Pancreas (tissue), 10 donors: ENCODE measurements at places on chromosomes 7 and 10. TPM values are rescaled to one million over a fixed set of nuclear protein-coding genes. Genes with fewer than 3 reads are reported as not detected.

Gene FAM25G
- total RNA-seq: not detected

Gene GRM3
- total RNA-seq: not detected

Gene PON1
- 0.35 TPM for total RNA-seq

Gene CDC14C
- not detected for total RNA-seq

Gene PILRA
- 3.6 TPM for total RNA-seq

Gene HOXA11
- not detected for total RNA-seq

Gene OR2A1
- not detected for total RNA-seq

Gene FOXI2
- not detected for total RNA-seq

Gene LLCFC1
- total RNA-seq: not detected

Gene EVX1
- not detected for total RNA-seq

DNA sequence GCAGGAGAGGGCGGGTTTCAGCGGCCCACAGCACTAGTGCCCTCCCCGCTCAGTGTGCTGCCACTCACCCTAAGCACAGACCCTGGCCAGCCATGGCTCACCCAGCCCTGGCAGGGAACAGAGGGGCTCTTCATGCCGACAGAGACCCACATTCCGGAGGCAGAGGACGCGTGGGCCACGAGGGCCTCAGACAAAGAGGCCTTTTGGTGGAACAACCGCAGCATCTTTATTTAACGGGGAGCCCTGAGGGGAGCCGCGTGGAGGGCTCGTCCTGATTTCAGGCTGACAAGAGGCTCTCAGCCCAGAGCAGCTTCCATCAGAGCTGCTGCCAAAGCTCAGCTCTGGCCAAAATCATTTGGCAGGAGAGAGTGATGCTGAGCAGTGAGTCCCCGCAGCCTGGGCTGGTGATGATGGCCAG lies 127.8 kb downstream of the SH3PXD2A start:
- H3K27me3 ChIP-seq: no peaks in the 10 kb centered on the region
- no peak overlapping the region for H3K4me3 ChIP-seq
- H3K27ac ChIP-seq: no peak overlapping the region
- peaks cover 8% of the 10 kb centered on the region for H3K4me1 ChIP-seq
- H3K36me3 ChIP-seq: no peaks in the 10 kb centered on the region

DNA sequence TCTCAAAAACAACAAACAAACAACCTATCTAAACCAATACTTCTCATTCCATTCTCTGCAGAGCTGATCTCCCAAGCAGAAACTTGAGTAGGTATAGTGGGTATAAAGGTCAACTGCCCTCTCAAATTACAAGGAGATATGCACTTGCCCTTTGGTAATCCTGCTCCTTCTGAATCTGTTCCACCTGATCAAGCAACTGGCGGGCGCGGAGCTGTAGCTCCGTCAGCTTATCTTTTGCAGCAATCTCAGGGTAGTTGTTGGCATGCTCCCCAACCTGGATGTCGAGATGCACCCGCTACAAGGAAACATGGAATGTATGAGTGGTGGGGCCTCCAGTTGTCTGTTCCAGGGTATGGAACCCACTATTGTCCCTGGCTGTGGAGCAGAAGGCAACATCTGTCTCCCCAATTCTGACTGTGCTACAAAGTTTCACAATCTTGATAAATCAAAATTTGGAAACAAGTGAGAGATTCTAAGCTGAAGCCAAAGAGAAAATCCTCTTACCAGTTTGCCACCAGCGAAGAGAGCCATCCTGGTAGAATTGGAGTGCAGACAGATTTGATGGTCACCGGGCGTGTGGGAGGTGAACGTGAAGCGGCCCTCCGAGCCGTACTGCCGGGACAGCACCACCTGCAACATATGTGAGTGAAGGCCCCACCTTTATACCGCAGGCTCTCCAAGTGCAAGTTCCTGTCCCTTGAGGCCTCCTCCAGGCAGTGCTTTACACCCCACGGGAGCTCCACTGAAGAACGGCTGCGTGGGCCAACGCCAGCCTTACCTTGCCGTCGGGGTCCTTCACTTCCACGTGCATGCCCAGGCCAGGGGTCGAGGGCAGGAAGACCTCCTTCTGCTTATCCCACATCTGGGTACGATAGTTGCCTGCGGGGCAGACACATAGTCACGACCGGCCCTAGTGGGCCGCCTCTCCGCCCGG lies 819 bp downstream of the TMED4 start:
- peak overlapping the region; percentile 96 for H3K27ac ChIP-seq
- DNase-seq: peak; percentile 64
- no peaks in the 10 kb centered on the region for H3K27me3 ChIP-seq
- H3K4me3 ChIP-seq: peak overlapping the region; percentile 99

DNA sequence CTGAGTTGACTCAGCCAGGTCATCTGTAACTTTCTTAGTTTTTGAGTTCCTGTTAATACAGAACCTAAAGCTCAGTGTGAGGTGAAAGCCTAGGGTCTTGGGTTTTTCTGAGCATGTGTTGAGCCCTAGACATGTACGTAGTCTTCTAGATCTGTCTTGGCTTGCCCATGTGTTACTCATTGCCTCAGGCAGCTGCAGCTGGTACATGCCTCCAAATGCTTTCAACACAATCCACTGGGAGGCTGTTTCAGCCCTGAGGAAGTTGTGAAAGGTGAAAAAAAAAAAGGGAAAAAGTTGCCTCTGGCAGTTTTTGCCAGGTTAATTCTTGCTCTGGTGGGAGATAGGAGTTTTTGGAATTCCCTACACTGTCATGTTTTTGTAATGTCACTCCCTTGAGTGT lies 134.6 kb downstream of the RNF216 start:
- H3K4me1 ChIP-seq: no peaks in the 10 kb centered on the region
- H3K27me3 ChIP-seq: no peaks in the 10 kb centered on the region
- H3K27ac ChIP-seq: no peak overlapping the region
- no peak overlapping the region for H3K4me3 ChIP-seq
- DNase-seq: no peak

GRCh38 chr7:20401861-20402746 lies 71.4 kb downstream of the ITGB8 start:
- no peaks in the 10 kb centered on the region for H3K27me3 ChIP-seq
- no peak overlapping the region for H3K4me3 ChIP-seq
- H3K4me1 ChIP-seq: peaks cover 27% of the 10 kb centered on the region
- peak overlapping the region; percentile 71 for H3K27ac ChIP-seq

- no peaks in the 10 kb centered on the region for H3K36me3 ChIP-seq
- H3K27me3 ChIP-seq: no peaks in the 10 kb centered on the region
- H3K4me3 ChIP-seq: no peak overlapping the region
- H3K4me1 ChIP-seq: no peaks in the 10 kb centered on the region
These were observed 67.4 kb upstream of the ZNF438 start for GRCh38 chr10:31099094-31099493.

GRCh38 chr10:114396464-114396863 lies 7.8 kb downstream of the AFAP1L2 start:
- no peaks in the 10 kb centered on the region for H3K27me3 ChIP-seq
- H3K36me3 ChIP-seq: no peaks in the 10 kb centered on the region
- no peaks in the 10 kb centered on the region for H3K4me1 ChIP-seq
- no peak overlapping the region for H3K27ac ChIP-seq
- no peak for DNase-seq

- H3K36me3 ChIP-seq: no peaks in the 10 kb centered on the region
- peak within 1 kb of the TSS; percentile 79 for H3K4me3 ChIP-seq
- DNase-seq: peak; percentile 80
- H3K27me3 ChIP-seq: no peaks in the 10 kb centered on the region
These were observed at the start of gene CLIP2 for GRCh38 chr7:74289018-74289658. CLIP2 (plus strand) TSS chr7:74289407; CDS start chr7:74317547, 28,140 bp downstream.

DNA sequence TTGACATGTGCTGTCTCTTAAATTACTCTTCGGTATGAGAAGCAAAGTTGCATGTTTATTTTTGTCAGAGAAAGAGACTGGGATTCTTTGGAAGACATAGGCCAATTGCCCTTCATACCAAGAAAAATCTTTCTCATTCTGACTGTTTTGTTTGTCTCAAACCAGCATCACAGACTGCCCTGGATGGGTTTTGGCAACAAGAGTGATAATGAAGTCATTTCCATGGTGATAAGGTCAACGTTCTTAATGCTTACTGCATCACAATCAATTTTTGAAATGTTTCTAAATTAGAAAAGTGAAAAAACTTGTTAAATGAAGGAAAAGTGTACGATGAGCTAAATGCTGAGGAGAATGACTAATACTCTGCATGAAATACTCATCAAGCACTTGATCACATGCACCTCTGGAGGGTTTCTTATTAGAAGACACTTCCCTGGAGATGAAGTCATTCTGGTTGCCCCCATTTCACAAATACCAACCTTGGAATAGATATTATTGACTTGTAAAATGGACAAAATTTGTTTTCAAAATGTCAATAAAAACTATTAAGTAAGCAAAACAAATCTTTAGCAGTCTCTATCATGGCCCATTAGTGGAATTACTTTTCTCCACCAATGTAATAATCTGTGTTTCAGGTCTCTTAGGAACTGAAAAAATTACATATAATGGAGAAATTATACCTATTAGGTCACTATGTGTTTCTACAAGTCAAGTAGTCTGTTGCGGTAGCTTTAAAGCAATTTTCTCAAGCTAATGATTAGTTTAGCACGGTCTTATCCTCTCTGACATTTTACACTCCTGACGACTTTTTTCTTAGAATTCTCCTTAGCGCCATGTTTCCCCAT lies 19.9 kb upstream of the SEC61G start:
- no peaks in the 10 kb centered on the region for H3K36me3 ChIP-seq
- H3K27me3 ChIP-seq: no peaks in the 10 kb centered on the region

DNA sequence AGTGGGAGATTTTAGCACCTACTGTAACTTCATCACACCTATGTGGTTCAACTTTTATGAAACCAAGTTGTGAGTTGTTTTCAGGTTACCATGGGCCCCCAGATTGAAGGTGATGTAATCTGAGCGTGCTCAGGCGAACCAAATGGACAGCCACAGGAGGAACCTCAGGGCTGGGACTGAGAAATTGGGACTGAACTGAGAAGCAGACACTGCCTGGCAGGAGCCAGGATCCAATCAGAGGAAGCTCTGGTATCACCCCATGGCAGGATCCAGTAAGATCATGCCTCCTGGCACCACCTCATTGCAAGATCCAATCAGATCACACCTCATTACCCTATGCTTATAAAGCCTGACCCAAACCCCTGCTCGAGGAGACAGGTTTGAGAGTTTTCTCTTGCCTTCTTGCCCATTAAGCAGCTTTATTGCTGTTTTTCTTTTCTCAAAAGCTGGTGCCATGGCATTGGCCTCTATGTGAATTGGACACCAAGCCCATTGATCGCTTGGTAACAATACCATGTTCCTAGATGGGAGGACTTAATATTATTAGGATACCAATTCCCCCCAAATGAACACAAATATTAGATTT lies 43.2 kb upstream of the GDF10 start:
- H3K36me3 ChIP-seq: no peaks in the 10 kb centered on the region
- H3K27ac ChIP-seq: no peak overlapping the region
- no peak overlapping the region for H3K4me3 ChIP-seq
- H3K27me3 ChIP-seq: no peaks in the 10 kb centered on the region
- H3K4me1 ChIP-seq: peaks cover 16% of the 10 kb centered on the region

GRCh38 chr7:4845740-4846142 lies 16.1 kb downstream of the PAPOLB start:
- H3K4me1 ChIP-seq: no peaks in the 10 kb centered on the region
- DNase-seq: no peak
- H3K36me3 ChIP-seq: no peaks in the 10 kb centered on the region

- DNase-seq: no peak
- no peak overlapping the region for H3K27ac ChIP-seq
- H3K27me3 ChIP-seq: no peaks in the 10 kb centered on the region
- no peak overlapping the region for H3K4me3 ChIP-seq
- H3K4me1 ChIP-seq: no peaks in the 10 kb centered on the region
- no peaks in the 10 kb centered on the region for H3K36me3 ChIP-seq
These were observed 4.6 kb downstream of the SLC13A4 start for GRCh38 chr7:135723411-135723810.

DNA sequence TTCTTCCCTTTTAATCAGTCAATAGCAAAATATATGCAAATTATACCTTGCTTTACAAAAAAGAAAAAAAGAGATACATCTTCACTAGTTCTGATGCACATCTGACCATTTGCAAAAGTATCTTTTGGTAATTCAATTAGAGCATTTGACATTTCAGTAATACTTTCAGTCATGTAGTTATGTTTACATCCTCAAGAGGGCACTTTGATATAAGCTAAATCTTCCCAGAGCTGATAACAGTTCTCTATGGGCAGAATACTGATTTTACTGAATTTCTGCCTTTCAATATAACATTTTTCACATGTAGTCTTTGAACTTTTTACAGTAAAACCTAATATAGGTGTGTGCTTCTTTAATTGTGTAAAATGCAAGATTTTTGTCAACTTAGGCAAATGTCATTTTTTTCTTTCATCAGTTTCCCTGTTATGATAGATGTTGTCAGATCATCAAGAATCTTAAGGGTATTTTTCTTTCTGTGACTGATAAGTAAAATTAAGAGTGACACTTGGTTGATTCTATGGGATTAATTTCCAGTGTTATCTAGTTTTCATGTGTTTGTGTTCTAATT lies 703.5 kb upstream of the SEMA3D start:
- DNase-seq: no peak
- no peak overlapping the region for H3K4me3 ChIP-seq
- H3K27ac ChIP-seq: no peak overlapping the region
- no peaks in the 10 kb centered on the region for H3K4me1 ChIP-seq
- no peaks in the 10 kb centered on the region for H3K36me3 ChIP-seq

DNA sequence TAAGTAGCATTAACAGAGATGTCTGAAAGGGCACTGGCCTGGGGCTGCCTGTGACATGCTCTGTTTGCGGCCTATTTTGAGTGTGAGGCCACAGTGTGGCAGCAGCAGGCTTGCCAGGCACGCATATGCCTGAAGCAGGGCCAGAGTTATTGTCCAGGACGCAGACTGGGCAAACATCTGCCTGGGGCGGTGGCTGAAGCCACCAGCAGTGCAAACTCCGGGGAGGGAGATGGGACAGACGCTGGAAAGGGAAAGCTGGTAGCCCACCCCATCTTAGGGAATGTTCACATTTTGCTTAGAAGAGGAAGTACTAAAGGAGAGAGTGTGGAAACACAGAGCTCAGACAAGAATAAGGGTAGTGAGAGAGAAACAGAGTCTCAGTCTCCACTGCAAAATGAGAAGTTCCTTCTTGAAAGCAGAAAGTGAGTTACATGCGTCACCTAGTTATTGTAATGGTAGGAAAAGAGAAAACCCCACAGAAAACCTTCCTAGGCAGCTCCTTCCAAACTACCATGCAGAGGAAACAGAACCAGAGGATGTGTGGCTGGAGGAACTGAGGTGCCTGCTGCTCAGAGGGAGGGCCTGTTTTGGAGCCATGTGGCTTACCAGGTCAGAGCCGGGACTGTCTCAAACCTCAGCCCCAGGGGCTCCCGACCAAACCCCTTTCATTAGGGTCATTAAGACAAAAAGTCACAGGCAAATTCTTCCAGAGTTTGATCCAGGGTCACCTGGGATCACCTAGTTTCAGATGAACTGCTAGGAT lies 14.5 kb downstream of the AKR1B1 start:
- H3K36me3 ChIP-seq: peaks cover 45% of the 10 kb centered on the region
- no peak overlapping the region for H3K4me3 ChIP-seq
- DNase-seq: no peak
- H3K4me1 ChIP-seq: no peaks in the 10 kb centered on the region
- H3K27ac ChIP-seq: no peak overlapping the region

GRCh38 chr10:131125511-131126225 lies 185.9 kb downstream of the TCERG1L start:
- peak overlapping the region; percentile 9 for H3K27ac ChIP-seq
- no peaks in the 10 kb centered on the region for H3K4me1 ChIP-seq
- DNase-seq: no peak
- no peak overlapping the region for H3K4me3 ChIP-seq
- H3K27me3 ChIP-seq: no peaks in the 10 kb centered on the region

GRCh38 chr7:156386097-156386496 lies 254.5 kb upstream of the RNF32 start:
- H3K36me3 ChIP-seq: no peaks in the 10 kb centered on the region
- no peak overlapping the region for H3K4me3 ChIP-seq
- no peaks in the 10 kb centered on the region for H3K27me3 ChIP-seq
- no peaks in the 10 kb centered on the region for H3K4me1 ChIP-seq
- no peak for DNase-seq
